ENCODE measurements at places on chromosomes 11 and 22. TPM values are rescaled to one million over a fixed set of nuclear protein-coding genes. Genes with fewer than 3 reads are reported as not detected.

The FOLR3 gene
- total RNA-seq: not detected

The MAPK8IP1 gene
- 11.6 TPM for total RNA-seq

The ELF5 gene
- total RNA-seq: not detected

The CNIH2 gene
- total RNA-seq: 0.89 TPM

The CCDC87 gene
- total RNA-seq: 0.15 TPM

The KCNQ1 gene
- total RNA-seq: not detected

The HBE1 gene
- total RNA-seq: not detected

The SAA2 gene
- total RNA-seq: not detected

The ISX gene
- total RNA-seq: not detected

All from bronchus fibroblast of lung (primary cell).